ENCODE measurements at places on chromosomes 3 and 15.

DNA sequence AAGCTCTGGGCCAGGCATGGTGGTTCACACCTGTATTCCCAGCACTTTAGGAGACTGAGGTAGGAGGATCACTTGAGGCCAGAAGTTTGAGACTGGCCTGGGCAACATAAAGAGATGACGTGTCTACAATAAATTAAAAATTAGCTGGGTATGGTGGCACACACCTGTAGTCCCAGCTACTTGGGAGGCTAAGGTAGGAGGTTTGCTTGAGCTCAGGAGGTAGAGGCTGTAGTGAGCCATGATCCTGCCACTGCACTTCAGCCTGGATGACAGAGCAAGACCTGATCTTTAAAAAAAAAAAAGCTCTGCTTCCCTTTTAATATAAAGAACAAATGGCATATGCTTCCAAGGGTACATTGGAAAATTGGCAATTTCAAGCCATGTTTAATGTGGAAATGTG, 46.7 kb downstream of the FNDC3B start:
- no peak for DNase-seq

- DNase-seq = no peak
These were observed 3.7 kb downstream of the EOGT start for GRCh38 chr3:69009559-69010410.

- DNase-seq = no peak
These were observed 90.7 kb upstream of the AGTR1 start for GRCh38 chr3:148606979-148607378.

GRCh38 chr15:36344887-36345286, 234.5 kb upstream of the CDIN1 start:
- no peak for DNase-seq

DNA sequence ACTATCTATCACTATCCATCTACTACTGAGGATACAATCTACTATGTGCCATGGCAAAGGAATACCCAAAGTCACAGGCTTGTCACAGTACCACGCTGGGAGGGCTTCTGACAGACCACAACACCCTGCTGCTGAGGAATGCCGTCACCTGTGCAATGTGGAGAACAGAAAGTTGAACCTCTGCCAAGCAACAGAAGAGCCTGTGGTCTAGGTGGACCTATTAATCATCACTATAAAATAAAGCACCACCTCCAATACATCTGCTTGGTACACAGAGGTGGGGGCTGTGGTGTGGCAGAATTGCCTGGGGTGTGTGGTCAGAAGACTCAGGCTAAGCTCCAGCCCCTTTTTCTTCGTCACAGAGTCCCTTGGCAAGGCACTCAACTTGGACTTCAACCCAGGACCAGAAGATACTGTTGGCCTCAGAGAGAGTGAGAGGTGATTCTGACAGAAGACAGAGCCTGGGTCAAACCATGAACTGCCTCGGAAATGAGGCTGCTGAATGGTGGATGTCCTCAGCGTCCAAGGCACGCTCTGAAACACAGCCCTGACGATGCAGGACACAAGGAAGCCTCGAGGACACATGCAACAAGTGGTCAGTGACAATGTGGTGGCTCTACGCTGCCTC, 189.4 kb upstream of the CHRNA7 start:
- no peak for DNase-seq
